ENCODE measurements at places on chromosomes 13 and 19.

GRCh38 chr13:30846311-30846710 lies 59.8 kb upstream of the MEDAG start:
- peak; percentile 72 for DNase-seq

DNA sequence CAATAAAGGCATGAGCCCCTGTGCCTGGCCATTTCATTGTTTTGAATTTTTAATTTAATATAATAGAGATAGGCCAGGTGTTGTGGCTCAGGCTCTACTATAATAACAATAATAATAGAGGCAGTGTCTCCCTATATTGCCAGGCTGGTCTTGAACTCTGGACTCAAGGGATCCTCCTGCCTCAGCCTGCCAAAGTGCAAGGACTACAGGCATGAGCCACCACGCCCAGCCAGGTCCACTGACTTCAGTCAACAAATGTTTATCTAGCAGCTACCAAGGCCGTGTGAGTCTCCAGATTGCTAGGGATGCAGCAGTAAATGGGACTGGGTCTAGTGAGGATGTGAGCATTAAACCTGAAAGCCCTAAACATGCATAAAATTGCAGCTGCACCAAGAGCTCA lies 13.8 kb upstream of the ILF3 start:
- DNase-seq: no peak

GRCh38 chr13:110929104-110929777 lies 14.4 kb upstream of the ANKRD10 start:
- no peak for DNase-seq

DNA sequence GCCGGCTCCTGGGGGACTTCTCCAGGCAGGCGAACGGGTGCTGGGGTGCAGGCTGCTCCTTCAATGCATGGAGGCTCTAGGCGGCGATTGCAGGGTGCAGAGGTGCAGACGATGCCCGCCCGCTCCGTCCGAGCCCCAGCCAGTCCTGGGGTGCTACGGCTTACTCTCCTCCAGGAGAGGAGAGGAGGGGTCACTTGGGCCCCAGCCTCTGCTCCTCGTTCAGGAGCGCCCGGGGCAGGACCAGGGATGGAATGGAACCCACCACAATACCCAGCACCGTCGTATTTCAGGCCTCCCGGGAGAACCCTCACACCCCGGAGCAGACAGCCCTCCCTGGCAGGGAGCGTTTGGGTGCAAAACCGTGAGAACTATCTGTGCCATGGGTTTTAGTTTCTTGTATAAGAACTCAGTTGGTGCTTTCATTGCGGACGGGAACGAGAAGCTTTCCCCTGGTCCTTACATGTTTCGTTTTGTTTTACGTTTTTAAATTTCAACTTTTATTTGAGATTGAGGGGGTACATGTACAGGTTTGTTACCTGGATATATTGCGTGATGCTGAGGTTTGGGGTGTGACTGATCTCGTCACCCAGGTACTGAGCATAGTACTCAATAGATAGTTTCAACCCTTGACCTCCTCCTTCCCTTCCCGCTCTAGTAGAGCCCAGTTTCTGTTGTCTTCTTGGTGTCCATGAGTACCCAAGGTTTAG lies 46.8 kb downstream of the ARHGEF18 start:
- DNase-seq: peak; percentile 27

- DNase-seq: peak; percentile 46
Measured at GRCh38 chr13:26007261-26008125, 44.3 kb downstream of the SHISA2 start.

DNA sequence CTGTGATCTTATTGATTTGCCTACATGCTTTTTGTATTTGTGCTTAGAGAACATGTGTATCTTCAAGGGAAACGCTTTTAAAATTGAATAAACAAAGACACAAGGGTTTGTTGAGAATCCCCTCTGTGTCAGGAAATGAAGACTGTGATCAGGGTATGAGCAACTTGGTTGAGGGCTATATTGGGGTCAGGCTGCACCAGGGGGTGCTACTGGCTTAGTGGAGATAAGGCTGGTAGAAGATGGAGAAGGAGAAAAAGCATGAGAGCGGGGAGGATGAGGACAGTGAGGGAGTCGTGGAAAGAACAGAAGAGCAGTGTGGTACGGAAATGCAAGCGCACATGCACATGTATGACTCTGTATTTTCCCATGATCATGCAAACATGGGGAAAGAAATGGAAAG lies 201.6 kb downstream of the MTUS2 start:
- no peak for DNase-seq

GRCh38 chr19:38846097-38846496 lies 3.7 kb downstream of the HNRNPL start:
- DNase-seq: no peak

DNA sequence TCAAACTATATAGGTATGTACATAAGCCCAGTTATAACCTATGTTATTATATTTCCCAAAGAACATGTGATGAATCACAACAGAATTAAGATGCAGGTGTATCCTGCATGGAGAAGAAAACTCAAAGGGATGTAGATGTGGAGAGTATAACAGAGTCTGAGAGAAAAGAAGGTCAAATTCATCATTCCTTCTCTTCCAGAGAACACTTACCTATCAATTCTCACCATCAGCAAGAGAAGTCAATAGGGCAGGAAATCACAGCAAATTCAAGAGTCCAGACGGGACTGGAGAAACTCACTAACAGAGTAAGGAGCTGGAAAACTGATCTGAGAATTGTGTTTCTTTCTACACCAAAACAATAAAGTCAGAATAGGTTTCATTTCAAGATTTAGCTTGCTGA lies 28.4 kb downstream of the DIAPH3 start:
- DNase-seq: no peak

GRCh38 chr13:30504081-30504480 lies 38.3 kb upstream of the HMGB1 start:
- DNase-seq: no peak

- DNase-seq: no peak
Measured at GRCh38 chr19:55443824-55444480, 852 bp upstream of the SHISA7 start.

GRCh38 chr13:101706651-101707050 lies 254.2 kb downstream of the ITGBL1 start:
- DNase-seq: peak; percentile 87

GRCh38 chr13:30034458-30034795 lies 184.0 kb upstream of the UBL3 start:
- no peak for DNase-seq

- no peak for DNase-seq
Measured at GRCh38 chr19:35352177-35352447, 4.4 kb downstream of the FFAR1 start.

DNA sequence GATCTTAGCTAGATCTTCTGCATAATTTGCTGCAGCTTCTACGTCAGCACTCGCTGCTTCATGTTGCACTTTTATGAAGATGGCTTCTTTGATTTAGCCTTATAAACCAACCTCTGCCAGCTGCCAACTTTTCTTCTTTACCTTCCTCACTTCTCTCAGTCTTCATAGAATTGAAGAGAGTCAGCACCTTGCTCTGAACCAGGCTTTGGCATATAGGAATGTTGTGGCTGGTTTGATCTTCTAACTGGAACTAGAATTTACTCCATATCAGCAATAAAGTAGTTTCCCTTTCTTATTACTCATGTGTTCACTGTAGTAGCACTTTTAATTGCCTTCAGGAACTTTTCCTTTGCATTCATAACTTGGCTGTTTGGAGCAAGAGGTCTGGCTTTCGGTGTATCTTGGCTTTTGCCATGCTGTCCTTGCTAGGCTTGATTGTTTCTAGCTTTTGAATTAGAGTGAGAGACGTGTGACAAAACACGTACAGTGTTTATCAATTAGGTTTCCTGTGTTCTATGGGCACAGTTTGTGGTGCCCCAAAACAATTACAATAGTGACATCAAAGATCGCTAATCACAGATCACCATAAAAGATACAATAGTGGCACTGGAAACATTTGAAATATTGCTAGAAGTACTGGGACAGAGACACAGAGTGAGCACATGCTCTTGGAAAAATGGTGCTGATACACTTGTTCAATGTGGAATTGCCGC lies 50.7 kb downstream of the NDFIP2 start:
- DNase-seq: no peak

DNA sequence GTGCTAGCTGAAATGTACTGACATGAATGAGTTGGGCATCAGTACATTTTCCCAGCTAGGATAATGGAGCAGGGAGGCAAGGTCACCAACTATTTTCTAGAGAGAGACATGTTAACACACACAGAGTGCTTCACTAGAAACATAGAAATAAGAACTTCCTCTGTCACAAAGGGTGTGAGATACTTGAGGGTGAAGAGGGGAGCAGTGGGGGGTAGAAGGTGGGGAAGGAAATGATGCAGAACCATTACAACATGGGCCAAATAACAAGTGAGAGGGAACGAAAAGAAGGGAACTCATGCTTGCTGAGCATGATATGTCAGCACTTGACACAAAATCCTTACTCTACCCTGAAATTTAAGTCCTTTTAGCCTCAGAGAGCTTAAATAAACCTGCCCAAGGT lies 87.8 kb upstream of the RFC3 start:
- no peak for DNase-seq

GRCh38 chr19:428149-428548 lies 19.2 kb upstream of the C2CD4C start:
- DNase-seq: no peak

DNA sequence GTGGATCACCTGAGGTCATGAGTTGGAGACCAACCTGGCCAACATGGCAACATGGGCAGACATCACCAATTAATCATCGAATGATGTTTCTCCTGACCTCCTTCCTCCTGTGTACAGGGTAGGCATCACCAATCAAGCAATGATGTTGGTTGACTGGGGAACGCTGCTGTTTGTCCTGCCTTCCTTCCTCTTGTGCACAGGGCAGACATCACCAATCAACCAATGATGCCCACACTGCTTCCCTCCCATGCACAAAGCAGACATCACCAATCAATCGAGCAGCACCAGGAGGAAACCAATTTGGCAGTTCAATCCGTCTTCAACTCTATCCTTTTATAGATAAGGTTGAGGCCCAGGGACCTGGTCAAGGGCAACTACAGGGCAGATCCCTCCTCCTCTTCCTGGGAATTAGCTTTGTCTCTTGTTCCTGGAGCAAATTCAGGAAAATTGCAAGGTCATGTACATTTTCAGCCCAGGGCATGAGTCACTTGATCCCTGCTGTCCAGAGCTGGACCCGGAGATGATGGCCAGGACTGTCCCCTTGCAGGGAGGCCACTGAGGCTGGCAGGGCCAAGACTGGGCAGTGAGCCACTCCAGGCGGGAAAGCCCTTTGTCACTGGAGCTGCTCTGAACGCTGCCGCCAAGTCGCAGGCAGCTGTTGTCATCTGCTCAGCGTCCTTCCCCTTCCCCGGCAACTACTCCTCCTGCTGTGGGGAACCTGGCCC lies 5.3 kb upstream of the CSNK1G2 start:
- peak; percentile 46 for DNase-seq

DNA sequence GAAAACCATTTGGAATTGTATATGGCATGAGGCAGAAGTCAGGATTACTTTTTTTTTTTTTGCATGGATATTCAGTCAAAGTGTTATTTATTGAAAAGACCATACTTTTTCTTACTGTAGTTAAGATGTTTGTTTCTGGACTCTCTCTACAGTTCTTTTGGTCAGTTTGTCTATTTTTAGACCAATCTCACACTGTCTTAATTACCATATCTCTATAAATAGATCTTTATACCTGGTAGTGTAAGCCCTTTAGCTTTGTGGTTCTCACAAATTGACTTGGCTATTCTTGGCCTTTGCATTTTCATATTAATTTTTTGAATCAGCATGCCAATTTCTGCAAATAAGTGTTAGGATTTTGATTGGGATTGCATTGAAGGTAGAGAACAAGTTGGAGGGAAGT lies 96.8 kb downstream of the MAB21L1 start:
- DNase-seq: no peak

DNA sequence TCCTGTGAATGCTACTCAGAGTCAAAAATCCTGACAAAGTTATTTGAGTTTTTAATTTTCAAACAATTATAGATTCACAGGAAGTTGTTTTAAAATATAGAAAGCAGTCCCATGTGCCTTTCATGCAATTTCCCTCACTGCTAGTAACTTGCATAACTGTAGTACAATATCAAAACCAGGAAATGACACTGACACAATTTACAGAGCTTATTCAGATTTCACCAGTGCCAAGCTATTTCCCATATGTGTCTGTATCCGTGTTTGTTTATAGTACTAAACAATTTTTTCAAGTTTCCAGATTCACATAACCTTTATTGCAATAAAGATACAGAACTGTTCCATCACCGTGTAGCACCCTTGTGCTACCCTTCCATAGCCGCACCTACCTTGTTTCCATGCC lies 934.6 kb downstream of the PCDH17 start:
- no peak for DNase-seq
